ENCODE measurements at places on chromosomes 13 and 19. TPM values are rescaled to one million over a fixed set of nuclear protein-coding genes. Genes with fewer than 3 reads are reported as not detected.
A peak's percentile ranks its signal among the peaks of the same experiment; 100 is the strongest.

IRF2BP1 gene
- 16.9 TPM for total RNA-seq

- no peak for DNase-seq
Observed at GRCh38 chr13:39036212-39036611, 1.7 kb downstream of the PROSER1 start.

GRCh38 chr13:114043421-114044053 is 69.7 kb upstream of the C13orf46 start:
- DNase-seq = peak; percentile 49

RNF17 gene
- not detected for total RNA-seq

GRCh38 chr19:48896191-48896720 is 2.3 kb downstream of the TULP2 start:
- peak; percentile 75 for DNase-seq

DNA sequence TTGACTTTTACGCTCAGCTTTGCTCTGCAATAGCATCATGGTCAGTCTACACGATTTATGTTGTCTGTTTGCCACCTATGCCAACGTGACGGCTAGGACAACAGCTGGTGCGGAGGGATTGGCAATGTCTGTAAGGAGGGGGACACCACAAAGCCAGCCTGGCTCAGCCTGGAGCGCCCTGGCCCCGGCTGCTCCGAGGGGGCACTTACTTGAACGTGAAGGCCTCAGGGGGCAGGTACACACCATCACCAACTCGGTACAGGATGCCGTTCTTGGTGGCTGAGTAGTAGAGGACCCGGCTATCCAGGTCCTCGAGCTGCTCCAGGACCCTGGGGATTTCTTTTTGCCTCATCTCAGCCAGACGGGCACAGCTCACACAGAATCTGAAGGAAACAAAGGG is 26.4 kb upstream of the EIF3G start:
- no peak for DNase-seq

GRCh38 chr19:10977742-10978092 is 16.9 kb downstream of the SMARCA4 start:
- DNase-seq = no peak

GRCh38 chr19:34962687-34963572 is 1.1 kb downstream of the ZNF792 start:
- no peak for DNase-seq

DNA sequence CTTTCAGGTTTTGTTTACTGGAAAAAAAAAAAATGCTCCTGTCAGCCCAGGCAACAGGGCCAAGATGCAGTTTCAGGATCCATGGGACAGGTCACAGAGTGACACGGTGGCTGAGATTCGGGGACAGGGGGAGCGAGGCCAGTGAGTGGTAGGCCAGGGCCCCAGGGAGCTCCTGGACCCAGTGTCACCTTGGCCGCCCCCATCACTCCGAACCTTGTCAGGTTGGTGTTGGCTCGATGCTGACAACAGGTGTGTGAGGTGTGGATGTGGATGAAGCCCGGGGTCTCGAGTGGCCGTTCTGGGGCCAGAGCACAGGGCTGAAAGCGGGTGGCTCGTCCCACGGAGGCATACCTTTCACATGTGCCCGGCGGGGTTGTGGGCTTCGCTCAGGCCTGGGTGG is 6.1 kb upstream of the UQCR11 start:
- no peak for DNase-seq

DNA sequence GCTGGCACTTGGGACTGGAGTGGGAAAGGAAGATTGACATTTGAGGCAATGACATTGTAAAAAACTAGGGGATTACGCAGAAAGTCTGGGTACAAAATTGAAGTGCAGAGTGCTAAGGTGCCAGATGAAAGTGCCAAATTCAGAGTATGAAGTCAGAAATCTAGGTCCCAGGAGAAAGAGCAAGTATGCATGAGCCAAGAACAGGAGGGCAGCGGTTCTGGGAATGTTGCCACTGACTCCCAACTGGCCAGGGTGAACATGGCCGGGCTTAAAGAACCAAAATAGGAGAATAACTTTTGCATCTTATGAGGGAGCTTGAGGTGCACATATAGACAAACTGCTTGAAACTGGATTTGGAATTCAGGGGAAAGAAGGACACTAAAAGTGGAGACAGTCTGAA is 495.8 kb upstream of the KLF12 start:
- no peak for DNase-seq

OR4F17 gene
- total RNA-seq = 6.7 TPM

STOML3 gene
- 4.1 TPM for total RNA-seq

GTF2F1 gene
- 29.4 TPM for total RNA-seq

DNA sequence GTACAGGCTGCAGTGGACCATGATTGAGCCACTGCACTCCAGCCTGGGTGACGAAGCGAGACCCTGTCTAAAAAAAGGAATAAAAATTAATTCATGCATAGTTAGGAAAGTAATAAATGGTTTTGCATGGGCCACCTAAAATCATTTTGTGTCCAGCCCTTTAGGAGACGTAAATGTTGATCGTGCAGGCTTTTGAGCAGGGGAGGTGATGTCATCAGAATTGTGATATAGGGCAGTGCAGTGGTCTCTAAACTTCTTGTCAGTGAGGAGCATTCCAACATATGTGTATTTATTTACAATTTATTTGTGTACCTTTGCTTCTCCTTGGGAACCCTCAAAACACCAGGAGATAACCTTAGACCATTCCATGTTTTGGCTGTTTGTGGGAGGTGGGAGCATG is 3.0 kb downstream of the SMARCA4 start:
- DNase-seq = no peak

IGFL3 gene
- not detected for total RNA-seq

GRCh38 chr19:13010038-13010991 is 15.0 kb downstream of the NFIX start:
- DNase-seq = no peak

GRCh38 chr19:39007096-39007495 is 25.3 kb downstream of the FBXO27 start:
- DNase-seq = peak; percentile 8

DNA sequence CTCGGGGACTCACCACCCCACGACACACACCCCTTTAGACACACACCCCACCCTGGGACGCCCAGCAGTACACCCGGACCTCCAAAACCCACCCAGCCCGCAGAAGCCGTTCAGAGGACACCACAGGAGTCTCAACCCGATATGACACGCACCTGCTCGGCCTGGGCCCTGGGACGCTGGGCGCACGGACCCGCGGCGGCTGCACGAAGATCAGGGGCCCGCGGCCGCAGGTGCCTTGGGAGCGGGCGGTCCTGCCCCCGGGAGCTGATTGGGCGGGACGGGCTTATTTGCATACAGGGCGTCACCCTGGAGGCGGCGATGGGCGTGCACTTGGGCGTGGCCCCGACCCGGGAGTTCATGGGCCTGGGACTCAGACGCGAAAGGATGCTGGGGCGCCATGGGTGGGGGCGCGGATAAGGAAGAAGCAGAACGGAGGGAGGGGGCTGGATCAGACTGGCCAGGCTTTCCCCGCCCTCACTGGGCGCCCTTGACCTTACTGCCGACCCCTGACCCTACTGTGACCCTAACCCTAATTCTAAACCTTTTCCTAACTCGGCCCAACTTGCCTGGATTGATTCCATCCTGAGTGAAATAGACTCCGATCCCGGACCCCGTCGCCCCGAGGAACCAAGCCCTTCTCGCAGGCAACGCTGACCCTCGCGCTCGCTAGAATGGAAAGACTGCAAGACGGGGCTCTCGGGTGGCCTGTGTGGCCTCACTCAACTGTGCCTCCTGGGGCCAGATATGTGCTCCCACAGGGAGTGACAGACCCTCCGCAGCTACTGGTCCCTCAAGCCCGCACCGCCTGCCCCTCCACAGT is at the start of gene MEF2B:
MEF2B (minus strand) TSS at position 211 of the 820 bp plus-strand sequence. CDS start 19,528 bp downstream, outside the sequence.
- peak; percentile 78 for DNase-seq

DNA sequence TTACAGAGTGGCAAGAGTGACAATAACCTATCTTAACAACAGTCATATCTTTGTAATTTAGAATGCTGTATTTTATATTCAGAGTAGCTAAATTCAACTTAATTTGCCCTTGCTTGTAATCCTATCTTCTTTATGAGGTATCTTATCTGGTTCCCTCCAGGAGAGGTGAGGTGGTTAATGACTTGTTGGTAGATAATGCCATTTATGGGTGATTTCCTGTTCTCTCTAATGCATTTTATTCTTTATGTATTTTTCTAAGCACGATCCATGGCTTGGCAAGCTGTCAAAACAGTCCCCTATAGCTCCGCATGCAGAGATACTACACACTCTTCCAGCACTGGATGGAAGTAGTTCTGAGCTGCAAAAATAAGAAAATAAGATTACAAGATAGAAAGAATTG is 267.9 kb downstream of the LMO7 start:
- no peak for DNase-seq

- no peak for DNase-seq
Observed at GRCh38 chr19:2700660-2701360, 1.7 kb downstream of the GNG7 start.

DNA sequence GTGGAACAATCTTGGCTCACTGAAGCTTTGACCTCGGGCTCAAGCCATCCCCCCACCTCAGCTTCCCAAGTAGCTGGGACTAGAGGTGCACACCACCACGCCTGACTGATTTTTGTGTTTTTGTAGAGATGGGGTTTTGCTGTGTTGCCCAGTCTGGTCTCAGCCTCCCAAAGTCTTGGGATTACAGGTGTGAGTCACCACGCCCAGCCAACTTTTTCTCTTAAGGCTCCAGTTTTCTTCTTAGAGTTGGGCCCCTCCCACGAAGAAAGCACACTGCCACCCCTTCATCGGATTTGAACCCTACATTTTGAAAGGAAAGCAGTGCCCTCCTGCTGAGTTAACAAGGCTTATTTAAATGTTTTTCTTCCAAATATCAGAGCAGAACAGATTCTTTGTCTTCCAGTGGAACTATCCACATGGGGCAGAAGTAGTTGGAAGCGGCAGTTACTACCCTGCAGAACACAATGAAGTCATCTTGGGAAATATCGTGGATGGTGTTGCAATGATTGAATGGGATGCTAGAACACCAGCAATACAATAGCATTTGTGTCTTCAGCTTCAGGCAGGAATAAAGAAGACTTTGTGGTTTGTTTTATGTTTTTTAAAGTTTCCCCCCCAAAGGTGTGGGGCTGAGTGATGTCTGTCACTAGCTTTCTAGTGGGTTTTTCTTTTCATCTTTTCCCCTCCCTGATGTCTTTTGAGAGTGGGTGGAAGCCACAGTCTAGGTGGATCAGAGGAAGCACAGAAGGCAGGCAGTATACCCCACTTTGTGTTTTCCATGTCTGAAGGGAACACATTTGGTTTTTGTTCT is 8.9 kb downstream of the ACTN4 start:
- no peak for DNase-seq

DNA sequence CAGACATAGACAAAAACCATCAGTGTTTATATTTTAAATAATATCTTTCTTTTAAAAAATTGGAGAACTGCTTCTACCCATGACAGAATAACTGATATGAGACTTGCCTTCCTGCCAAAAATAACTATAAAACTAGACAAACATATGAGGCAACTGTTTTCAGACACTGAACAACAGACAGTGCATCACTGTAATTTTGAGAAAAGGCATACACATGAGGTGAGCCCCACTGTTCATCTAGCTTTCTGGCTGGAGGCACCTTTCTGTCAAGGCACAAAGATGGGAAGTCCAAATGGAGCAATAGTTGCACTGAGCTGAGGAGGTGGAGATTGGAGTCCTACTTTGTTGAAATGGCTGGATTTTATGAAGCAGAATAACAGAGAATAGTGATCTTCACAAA is 71.9 kb upstream of the ZNF507 start:
- DNase-seq = no peak

GRCh38 chr19:46787331-46788261 is 798 bp downstream of the SLC1A5 start:
- DNase-seq = peak; percentile 88

VSTM1 gene
- not detected for total RNA-seq

GRCh38 chr13:38826182-38826813 is 139.4 kb downstream of the FREM2 start:
- DNase-seq = no peak

ACP5 gene
- 2.6 TPM for total RNA-seq

DNA sequence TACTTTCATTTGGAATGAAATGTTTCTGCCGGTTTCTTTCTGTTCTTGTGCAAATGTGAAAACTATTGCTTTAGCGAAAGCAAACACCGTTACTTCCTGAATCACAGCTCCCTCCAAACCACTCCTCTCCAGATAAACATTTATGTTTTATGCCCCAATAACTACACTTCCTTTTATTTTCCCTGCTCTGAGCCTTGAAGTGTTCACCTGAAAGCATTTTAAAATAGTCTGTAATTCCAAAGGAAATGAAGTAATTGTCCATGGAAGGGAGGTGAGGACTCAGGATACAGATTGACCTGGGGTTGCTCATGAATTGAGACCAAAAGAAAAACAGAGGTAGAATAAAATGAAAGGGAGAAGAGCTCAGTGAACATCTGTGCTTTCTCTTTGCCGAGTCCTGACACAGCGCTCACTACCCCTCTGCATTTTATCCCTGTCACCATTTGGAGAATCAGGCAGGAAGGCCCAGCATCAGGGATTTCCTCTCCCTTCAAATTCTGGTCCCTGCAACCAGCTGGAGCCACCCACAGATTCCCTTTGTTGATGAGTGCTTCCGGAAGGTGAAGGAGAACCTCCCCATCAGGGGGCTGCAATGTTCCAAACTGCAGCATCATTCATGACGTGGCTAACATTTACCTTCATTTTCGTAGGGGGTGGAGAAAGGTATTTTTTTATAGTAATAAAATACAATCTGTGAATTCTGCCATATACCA is 171.9 kb downstream of the ITGBL1 start:
- DNase-seq = no peak

NLRP7 gene
- total RNA-seq = 0.24 TPM

GRCh38 chr19:35784503-35785338 is 9.4 kb downstream of the ARHGAP33 start:
- no peak for DNase-seq

GRCh38 chr13:69274231-69274630 is 833.4 kb upstream of the ATXN8OS start:
- no peak for DNase-seq

RFXANK gene
- 42.9 TPM for total RNA-seq

- peak; percentile 83 for DNase-seq
Observed at GRCh38 chr13:53569453-53569852, 540.8 kb downstream of the OLFM4 start.

GRCh38 chr13:84649853-84650252 is 767.6 kb upstream of the SLITRK1 start:
- DNase-seq = no peak

DNA sequence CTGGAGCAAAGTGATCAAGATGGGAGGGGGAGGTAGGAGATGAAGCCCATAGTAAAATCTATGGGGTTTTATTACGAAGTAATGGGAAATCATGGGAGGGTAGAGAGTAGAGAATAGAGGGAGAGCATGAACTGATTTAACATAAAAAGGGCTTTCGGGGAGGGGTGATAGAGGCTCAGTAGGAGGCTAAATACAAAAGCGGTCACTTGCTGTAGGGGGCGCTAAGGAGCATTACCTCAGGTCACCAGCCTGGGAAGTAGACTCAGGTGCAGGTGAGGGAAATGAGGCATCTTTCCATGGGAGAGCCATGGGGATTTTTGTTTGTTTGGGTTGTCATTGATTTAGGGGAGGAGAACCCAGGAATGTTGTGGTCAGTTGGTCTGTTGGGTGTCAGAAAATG is 14.1 kb downstream of the KRTDAP start:
- no peak for DNase-seq

GRCh38 chr13:95328386-95328785 is 27.1 kb upstream of the ABCC4 start:
- DNase-seq = no peak

ZSCAN4 gene
- not detected for total RNA-seq

ZNF324B gene
- total RNA-seq = 16.4 TPM

GRCh38 chr13:36453516-36453915 is 21.2 kb downstream of the CCNA1 start:
- peak; percentile 54 for DNase-seq

GRCh38 chr19:44131955-44132354 is 9.4 kb upstream of the ZNF234 start:
- DNase-seq = no peak
